NCI-H526 treated with DMSO at 0.1 percent for 48 hours (cell line): ENCODE measurements at places on chromosomes 6 and 20.
A peak's percentile ranks its signal among the peaks of the same experiment; 100 is the strongest.

DNA sequence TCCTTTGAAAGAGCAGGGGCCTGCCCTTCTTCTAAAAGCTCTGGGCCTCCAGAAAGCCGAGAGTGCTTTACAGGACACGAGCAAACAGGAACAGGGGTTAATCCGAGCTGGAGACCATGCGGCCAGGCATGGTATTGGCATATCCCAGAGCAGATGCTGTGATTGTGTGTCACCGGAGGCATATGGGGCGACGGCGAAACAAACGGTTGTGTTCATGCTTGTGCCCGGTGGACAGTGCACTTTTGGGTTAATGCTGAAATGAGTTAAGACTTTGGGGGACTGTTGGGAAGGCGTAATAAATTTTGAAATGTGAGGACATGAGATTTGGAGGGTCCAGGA is 1088.7 kb upstream of the DEFB115 start:
- no peak for DNase-seq

GRCh38 chr20:61679473-61679872 is 386.2 kb downstream of the TAF4 start:
- DNase-seq, result no peak

DNA sequence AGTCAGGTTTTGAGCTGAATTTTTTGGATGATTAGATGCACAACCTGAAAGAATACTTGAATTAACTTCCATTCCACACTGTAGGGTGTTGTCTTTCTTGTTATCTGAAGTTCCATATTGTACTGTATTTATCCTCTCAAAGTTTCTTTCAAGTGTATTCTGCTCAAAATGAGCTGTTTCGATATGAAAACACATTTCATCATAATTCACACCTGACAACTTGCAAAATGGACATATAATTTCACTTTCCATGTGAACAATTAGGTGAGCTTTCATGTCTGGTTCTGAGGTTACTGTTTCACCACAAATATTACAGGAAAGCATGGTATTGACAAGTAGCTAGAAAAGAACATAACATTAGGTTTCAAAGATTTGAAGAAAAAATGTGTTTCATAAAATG is 1.7 kb downstream of the ZUP1 start:
- no peak for DNase-seq

DNA sequence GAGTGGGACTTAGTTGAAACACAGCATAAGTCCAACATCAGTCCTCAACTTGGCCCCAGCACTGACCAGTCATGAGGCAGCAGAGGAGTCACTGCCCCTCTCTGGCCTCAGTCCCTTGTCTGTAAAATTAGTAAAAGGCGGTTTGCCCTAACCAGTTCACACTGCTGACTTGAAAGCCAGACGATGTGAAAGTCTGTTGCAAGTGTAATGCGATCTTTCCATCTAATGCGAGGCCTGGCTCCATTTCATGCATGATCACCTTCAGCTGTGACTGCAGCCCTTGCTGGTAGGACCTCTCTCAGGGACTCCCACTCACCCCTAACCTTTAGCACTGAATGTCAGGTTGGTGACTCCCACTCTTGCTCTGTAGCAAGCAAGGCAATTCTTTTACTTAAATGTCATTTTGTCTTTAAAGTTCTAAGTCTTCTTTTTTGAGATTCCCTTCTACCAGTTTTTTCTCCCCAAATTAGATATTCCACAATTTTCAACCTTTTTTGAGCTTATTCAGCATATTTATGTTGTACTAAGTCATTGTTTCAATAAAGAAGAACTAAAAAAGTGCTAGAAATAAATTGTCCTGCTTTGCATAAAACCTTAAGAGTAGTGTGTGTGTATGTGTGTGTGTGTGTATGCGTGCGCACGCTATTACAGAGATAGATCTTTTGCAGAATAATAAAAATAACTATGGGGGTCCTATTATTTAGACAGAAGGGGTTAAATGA is 245.5 kb downstream of the PACRG start:
- DNase-seq, result peak; percentile 22

GRCh38 chr6:40992746-40993145 is 46.3 kb downstream of the UNC5CL start:
- DNase-seq, result no peak
